NCI-H526 treated with DMSO at 0.1 percent for 48 hours (cell line): ENCODE measurements at places on chromosomes 2 and 18.

DNA sequence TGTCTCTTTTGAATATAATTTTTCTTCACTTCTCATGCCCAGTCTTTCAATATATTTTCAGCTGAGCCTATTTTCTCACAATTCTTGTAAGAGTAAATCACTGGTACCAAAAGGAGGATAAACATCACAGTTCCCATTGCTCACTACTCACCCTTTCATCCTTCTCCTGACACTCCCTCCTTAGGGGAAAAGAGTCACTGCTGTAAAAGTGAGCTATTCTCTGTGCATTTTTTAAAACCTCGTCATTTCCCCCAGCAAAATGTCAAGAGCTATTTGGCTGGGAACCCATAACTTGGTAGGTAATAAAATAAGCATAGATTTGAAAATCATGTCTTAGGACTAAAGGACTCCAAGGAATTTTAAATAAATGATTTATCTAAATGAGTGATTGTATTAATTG is 340.1 kb upstream of the GYPC start:
- DNase-seq: no peak

GRCh38 chr2:123840016-123840415 is 185.1 kb upstream of the CNTNAP5 start:
- no peak for DNase-seq

DNA sequence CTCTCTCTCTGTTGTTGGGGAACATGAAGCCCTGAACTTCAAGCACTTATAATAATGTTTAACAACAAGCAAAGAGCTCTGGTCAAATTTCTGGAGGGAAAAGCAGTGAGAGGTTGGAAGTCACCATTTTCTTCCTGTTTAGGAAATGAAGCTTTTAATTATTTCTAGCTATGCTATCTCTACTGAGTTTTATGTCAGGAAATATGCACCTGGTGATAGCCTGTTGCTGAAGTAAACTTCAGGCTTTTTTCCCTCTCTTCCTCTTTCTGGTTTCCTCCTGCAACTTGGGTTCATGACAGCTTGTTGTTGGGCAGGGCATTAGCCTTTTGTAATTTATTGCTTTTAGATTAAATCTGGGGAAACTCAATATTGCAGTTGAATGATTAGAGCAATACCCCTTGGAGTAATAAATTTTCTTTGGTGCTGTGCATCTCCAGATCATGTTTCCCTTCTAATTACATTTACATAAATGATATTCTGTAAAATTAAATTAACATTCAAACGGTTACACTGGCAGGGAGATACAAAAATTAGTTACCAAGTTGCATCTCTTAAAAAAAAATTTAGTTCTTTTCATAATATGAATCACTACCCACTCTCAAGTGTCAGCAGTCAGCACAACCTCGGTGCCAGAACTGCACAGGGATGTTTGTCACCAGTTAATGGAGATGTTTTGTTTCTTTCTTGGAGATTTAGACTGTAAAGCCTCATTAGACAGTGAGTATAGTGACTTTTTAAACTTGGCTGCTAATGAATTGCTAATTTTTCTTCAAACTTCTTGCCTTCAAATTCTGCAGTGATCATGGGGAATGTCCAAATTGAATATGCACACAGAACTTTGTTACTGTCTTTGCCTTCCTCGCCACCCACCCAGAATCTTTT is 466.6 kb upstream of the ETAA1 start:
- no peak for DNase-seq

GRCh38 chr18:58095222-58095621 is 51.2 kb downstream of the NEDD4L start:
- no peak for DNase-seq

GRCh38 chr18:12086249-12086648 is 7.4 kb upstream of the ANKRD62 start:
- DNase-seq: no peak

- DNase-seq: no peak
These were observed 41.9 kb downstream of the FOSL2 start for GRCh38 chr2:28434600-28434989.

DNA sequence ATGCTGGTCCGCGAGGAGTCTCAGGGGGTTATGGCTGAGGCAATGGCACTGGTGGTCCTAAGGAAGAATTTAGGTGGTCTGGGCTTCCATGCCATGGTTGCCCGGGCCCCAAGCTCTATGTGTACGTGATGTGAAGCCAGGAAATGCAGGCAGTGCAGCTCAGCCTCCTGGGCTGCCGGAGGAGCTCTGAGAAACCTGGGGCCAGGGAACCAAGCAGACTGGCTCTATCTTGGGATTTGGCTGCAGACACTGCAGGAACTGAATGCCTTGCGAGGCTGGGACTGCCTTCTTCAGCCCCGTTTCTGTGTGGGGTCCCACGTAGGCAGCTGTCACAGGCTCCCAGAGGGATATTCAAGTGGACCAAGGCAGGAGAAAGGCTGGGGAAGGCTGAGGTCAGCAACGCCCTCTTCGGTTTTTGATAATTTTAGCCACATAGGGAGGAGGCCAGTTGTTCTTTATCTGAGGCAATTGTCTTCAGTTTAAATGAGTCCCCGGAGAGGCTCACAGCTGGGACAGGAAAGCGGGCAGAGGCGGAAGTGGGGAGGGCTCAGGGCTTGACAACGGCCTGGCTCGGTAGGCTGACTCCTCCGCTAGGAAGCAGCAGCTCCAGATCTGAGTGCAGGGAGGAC is 77.7 kb downstream of the RHOB start:
- no peak for DNase-seq

DNA sequence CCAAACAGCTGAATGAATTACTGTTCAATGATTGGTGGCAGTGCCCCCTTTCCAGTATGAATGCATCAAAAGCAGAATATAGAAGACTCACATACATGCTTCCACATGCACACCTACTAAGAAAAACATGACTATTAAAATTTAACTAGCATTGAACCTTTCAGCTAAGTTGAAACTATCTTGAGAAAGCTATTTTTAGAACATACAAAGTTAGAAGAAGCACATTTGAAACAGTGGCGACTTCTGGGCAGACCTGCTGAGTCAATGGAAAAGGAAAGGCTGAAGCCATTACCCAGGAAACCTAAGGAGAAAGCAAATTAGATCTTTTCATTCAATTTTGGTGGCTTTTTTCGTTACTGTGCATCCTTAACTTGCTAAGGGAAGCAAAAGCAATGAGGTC is 55.9 kb downstream of the PLA2R1 start:
- no peak for DNase-seq

DNA sequence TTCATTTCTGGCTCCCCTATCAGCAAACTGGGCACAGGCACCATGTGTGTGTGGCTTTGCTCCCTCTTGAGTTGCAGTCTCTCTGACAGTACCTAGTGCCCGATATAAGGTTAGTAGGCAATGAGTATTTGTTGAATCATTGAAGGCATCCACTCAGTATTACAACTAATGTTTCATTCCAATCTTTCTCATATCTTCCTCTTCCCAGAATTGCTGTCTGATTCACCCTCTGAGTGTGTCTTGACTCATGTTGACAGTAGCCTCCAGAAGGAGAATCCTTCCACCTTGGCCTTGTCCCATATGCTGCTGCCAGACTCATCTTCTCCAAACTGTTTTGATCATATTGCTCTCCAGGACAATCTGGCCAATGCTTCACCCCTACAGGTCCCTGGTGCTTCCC is 202.5 kb downstream of the LRRTM1 start:
- no peak for DNase-seq

- DNase-seq: no peak
These were observed 718 bp upstream of the TNP1 start for GRCh38 chr2:216860426-216861137.
